ENCODE measurements at places on chromosomes 6 and 20.

DNA sequence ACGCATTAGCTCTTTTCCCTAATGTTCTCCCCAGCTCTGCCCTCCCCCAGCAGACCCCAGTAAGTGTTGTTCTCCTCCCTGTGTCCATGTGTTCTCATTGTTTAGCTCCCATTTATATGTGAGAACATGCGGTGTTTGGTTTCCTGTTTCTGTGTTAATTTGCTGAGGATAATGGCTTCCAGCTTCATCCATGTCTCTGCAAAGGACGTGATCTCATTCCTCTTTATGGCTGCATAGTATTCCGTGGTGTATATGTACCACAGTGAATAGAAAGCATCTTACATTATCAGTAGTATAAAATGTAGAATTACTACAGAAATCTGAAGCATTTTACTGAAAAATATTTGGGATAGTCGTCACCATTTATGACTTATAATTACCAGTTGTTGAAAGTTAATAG, 21.8 kb downstream of the HLA-DRA start:
- no peak for DNase-seq

DNA sequence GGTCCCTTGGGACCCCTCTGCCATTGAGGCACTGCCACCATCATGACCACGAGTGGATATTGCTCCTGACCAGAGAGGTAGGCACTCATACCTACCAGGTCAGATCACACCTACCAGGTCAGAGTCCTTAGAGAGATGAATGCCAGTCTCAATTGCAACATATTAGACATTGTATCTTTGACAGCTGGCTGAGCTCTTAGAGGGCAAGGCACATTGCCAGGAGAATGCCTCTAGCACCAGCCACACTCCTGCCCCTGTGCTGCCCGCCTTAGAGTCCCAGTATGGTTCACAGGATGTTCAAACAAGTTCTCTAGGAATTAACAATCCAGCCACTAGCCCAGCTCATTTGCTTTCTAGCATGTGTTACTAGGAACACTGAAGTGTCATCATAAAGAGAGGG, 65.9 kb downstream of the TMEM244 start:
- no peak for DNase-seq

- no peak for DNase-seq
Observed at GRCh38 chr6:90533615-90534336, 53.1 kb downstream of the MAP3K7 start.

DNA sequence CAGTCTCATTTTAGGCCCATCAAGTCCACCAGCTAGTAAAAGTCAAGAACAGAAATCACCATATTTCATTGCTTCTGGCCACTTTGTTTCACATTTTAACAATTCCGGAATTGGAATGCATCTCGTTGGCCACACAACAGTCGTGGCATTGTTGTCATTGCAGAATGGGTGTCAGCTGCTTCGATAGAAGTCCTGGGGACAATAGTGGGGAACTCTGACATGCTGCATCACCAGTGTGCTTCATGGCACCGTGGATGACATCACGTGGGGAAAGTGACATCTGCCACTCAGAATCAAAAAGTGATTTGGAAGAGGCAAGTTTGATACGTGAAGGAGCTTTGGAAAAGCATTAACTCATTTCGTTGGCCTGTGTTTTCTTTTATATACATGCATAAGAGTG, 43.8 kb upstream of the XRN2 start:
- DNase-seq = no peak

- no peak for DNase-seq
Observed at GRCh38 chr6:78746457-78746856, 120.9 kb upstream of the IRAK1BP1 start.

GRCh38 chr6:75863001-75863400, 114.0 kb downstream of the MYO6 start:
- no peak for DNase-seq

- no peak for DNase-seq
Observed at GRCh38 chr6:36246506-36247268, 23.2 kb upstream of the PNPLA1 start.

GRCh38 chr6:124436803-124437202, 525.4 kb upstream of the RNF217 start:
- no peak for DNase-seq

GRCh38 chr20:44438782-44439181, 36.9 kb upstream of the TTPAL start:
- no peak for DNase-seq

DNA sequence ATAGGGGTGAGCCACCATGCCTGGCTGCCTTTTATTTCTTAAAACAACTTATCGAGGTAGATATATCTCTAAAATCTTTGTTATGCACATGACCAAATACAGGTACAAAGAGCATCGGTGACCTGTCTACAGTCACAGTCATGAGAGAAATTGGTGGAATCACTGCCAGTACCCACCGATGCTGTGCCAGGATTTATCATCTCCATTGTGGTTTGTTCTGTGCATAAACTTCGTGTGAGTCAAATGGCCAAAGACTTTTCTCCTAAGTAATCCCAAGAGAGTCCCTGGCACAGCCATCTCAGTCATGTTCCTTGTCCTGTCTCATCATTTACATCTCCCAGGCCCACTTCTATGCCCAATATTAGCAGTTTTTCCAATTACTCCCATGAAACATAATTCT, 9.0 kb downstream of the GSTA3 start:
- DNase-seq = no peak

DNA sequence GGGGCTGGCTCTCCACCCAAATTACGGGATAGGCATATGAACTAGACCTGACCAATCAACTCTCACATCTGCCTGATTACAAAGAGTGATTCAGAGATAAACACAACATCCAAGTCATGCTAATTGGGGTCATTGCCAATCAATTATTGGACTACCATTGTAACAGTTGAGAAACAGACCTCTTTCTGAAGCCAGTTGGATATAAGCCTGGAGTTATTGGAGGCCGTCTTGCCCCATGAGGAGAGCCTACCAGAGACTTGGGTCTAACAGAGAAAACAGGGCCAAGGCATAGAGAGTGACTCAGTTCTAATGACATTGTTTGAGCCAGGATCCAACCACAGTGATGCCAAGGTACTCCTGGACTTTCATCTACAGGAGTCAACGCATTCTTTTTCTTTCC, 39.4 kb upstream of the HIVEP2 start:
- DNase-seq = no peak

DNA sequence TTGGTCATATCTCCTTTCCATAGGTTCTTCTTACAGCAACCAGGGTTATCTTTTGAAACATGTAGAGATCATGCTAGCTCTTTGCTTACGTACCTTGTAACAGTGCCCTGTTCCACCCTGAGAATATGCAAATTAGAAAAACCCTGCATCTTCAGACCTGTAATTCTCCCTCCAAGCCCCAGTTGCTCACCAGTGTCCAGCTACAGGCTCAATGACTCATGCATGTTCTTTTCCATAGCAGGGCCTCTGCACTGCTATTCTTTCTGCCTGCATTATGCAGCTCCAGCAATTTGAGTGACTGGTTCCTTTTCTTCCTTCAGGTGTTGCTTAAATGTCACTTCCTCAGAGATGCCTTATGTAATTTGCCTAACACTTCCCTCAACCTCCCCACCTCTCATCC, 636.2 kb downstream of the KHDRBS2 start:
- no peak for DNase-seq

- DNase-seq = no peak
Observed at GRCh38 chr6:69792292-69792691, 4.5 kb downstream of the LMBRD1 start.

GRCh38 chr6:31321005-31321707, 35.8 kb downstream of the HLA-B start:
- no peak for DNase-seq
